EL (cell line): ENCODE measurements at places on chromosomes 7 and 10.

- DNase-seq: no peak
Observed at GRCh38 chr7:133020496-133020895, 61.4 kb downstream of the CHCHD3 start.

DNA sequence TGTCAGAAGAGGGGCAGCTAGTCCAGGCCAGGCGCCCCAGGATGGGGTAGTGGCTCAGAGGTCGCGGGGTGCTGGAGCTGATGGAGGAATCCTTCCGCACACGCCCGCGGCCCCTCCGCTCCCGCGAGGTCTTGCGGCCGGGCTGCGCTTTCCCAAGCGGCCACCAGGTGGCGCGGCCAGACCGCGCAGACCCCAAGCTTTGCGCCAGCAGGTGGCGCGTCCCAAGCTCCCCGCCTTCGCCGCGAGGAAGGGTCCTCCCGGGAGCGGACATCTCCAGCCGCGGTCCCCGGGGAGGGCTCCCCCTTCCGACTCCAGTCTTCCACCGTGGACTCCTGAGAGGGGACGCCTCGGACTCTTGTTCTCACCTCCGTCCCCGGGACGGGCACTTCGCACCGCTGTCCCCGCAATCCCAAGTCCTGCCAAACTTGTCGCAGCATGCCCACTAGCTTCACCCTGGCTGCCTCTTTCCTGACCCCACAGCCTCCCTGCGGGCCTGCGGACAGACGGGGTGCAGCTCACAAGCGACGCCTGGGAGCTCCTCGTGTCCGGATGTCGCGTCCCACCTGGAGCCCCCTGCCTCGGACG, 19.4 kb downstream of the KCNK18 start:
- DNase-seq: peak; percentile 58

GRCh38 chr10:11856089-11856488, 32.9 kb downstream of the PROSER2 start:
- no peak for DNase-seq

DNA sequence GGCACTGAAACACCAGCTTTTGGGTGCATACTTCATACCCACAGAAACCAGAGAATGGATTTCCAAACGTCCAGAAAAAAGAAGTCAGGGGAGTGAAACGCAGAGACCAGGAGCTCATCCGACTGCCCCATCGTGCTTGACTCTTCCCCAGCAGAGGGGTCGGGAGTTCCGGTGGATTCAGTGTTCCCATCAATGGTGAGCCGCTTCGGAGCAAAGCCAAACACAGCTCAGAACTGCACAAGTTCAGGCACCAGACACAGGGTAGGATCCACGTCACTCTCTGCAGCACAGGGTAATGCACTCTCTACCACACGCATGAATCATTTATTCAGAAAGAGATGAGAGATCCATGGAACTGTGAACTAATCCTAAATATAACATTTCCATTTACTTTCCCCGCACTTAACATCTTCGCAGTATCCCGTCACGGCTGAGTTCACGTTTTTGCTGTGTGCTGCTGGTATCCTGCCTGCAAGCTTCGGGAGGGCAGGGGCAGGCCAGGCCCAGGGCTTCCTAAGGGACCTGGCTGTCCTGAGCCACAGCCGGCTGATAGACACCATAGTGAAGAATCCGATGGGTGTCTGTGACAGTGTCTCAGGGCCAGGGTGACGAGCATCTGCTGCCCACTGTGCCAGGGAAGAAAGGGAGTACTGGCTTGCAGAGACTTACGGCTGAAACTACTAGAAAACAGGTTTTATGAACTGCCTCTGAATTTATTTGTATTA, 545.3 kb downstream of the PTPRN2 start:
- no peak for DNase-seq

GRCh38 chr7:123417580-123417979, 116.8 kb downstream of the IQUB start:
- DNase-seq: no peak

DNA sequence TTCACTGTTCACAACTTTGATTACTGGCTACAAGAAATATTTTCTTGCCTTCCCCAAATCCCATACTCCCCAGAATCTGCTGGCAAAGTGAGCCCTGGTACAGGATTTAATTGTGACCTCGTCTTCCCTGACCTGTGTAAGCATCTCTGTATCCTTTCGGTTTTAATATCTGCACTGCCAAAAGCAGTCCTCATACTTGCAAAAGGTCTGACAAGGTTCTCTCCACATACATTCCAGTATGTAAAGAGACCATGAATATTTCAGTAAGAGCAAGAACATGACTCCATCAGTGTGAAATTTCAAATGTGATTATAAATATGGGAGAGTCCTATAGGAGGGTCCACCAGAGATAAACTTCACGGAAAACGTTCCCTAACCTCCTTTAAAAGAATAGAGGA, 134.0 kb upstream of the TCF7L2 start:
- no peak for DNase-seq

DNA sequence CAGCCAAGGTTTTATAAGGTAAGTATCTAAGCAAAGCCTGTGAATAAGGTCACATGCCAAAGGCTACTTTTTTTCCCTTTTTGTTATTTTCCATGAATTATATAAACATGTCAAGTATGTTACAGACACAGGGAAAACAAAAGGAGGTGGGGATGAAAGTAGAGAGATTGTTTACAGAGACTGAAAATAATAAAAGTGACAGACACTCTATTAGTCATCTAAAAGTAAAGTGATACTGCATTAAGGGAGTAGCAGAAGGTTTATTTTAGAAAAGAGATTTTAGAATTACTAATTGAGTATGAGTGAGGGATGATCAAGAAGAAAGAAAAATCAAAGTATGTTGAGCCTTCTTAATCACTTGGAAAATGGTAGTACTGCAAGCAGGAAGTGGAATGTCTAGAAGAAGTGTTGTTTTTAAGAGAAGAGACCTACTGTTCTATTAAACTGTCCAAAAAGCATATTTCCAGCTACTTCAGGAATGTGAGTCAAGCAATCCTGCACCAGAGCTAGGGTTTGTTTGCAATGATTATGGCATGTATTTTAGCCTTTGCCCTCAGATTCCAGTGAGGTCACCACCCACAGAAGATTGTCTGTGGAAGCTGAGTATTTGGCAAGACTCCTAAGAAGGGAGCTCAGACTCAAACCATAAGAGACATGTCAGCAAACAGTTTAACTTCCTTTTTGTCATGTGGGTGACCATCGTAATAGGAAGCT, 177.9 kb upstream of the PLXDC2 start:
- DNase-seq: peak; percentile 90

DNA sequence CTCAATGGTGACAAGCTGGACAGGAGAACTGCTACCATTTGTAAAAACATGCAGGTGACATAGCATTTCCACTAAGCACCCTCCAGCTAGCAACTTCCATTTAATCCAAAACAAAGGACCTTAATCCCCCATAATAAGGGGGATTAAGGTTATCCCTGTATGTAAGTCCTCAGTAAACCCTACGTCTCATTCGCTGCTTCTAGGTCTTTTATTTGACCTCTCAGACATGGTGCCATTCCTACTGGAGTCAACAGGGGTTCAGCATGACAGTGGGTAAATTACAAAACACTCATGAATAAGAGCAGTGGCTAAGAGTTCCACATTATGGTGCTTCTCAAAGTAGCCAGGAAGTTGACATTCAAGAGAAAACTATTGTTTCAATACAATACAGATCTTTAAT, 121.8 kb upstream of the CAV2 start:
- DNase-seq: no peak

DNA sequence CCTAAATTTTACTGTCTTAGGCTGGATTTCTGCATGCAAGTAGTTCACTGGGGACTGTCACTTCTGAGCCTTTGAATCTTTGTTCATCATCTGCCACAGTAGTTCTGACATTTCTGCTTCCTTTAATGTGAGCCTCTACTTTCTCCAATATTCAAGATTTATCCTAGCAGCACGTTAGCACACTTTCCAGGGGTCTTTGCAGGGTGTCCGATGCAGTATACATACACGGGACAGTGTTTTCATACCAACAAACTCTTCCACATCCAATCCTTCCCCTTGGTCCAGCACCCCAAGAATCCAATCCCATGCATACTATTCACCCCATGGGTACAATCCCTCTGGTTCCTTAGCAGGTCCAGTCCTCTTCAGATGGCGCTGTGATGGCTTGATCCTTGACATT, 22.7 kb upstream of the NPTX2 start:
- DNase-seq: no peak

GRCh38 chr7:44155191-44156185, 14.4 kb upstream of the MYL7 start:
- DNase-seq: no peak

DNA sequence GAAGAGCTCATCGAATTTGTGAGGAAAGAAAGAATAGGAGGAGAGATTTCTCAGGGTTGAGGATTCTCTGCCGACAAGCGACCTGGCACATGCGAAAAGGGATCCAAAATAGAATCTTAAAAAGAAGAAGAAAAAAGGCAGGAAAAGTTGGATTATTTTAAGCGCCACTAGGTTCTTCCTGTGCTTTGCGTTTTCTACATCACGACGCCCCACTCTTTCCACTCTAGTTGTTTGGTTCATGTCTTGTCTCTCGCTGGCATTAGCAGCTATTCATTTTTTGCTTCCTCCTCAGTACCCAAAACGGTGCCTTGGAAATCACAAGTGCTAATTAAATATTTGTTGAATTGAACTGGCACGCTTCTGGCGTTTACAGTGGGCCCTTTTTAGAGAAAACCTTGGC, 674 bp upstream of the FRA10AC1 start:
- DNase-seq: peak; percentile 17

DNA sequence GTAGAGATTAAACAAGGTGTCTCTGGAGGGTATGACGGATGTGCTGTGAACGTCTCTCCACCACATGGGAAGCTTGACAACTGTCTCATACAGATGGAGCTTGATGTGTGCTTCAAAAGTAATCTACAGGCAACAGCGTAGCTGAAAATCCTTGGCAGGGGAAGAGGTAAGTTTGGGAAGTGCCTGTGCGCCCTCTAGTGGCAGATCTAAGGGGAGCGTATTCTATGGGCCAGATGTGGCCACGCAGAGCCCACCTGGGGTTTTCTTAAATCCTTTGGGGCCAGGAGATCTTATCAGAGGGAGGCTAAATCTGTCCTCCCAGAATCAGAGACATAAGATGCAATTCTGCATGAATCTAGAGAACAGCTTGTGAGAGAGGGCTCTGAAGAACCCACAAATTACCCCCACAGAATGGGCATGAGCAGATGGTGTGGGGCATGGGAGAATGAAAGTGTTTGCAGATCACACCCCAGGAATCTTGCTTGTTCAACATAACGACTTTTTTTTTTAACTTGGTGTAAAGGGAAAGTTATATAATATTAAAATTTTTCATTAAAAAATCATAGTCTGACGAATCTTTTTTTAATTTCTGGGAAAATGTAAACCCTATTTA, 91.2 kb upstream of the MPP7 start:
- DNase-seq: peak; percentile 69

DNA sequence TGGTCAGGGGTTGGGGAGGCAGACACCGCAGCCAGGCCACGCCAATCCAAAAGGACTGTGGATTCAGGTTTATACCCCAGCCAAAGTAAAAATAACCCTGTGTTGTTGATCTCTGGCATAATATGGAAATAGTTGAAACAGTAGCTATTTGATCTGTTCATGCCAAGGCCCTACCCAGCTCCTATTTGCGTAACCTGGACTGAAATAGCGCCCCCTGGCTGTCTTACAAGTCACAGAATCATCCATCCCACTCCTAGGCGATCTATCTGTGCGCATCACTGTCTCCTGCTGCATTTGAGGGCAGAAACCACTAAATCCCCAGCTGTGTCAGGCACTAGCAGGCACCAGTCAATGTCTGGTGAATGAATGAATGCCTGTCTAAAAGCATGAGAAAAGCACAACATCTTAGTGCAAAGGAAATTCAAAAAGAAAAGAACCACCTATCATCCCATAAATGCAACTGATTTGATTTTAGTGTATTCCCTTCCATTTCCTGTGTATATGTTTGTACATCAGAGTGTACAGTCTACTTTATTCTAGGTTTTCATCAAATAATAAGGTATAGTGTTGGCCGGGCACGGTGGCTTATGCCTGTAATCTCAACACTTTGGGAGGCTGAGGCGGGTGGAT, 160.0 kb downstream of the SLIT1 start:
- peak; percentile 40 for DNase-seq

DNA sequence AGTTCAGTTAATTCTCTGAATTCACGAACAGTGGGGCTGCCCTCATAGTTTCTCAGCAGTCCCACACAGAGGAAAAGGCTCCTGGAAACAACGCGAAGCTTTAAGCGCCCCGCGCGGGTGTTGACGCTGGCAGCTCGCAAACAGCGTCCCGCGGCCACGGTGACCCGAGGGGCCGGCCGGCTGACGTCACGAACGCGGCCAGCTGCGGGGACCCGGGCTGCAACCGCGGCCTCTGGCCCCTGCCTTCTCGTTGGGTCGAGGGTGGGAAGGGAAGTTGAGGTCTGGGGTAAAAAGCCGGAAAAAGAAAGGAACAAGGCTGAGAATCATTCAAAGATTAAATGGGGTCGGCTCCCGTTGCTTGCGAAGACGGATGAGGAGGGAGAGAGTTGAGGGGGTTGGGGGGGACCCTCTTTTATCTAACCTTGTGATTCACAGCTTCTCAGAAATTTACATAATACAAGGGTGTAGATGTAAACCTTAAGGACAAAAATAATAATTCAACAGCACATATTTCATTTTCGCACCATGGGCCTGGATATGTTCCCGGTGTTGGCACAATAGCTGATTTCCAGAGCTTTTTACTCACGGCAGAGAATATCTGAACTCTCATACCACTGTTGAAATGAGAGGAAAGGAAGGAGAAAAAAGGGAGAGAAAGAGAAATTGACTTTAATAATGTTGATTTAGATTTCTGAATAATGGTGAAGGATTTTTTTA, 7.3 kb upstream of the FEZF1 start:
- DNase-seq: no peak

- DNase-seq: no peak
Observed at GRCh38 chr10:105615715-105616365, 974.8 kb downstream of the SORCS3 start.

GRCh38 chr7:12062062-12062461, 149.0 kb upstream of the TMEM106B start:
- peak; percentile 2 for DNase-seq

GRCh38 chr10:121591186-121591585, 7.1 kb downstream of the FGFR2 start:
- no peak for DNase-seq

DNA sequence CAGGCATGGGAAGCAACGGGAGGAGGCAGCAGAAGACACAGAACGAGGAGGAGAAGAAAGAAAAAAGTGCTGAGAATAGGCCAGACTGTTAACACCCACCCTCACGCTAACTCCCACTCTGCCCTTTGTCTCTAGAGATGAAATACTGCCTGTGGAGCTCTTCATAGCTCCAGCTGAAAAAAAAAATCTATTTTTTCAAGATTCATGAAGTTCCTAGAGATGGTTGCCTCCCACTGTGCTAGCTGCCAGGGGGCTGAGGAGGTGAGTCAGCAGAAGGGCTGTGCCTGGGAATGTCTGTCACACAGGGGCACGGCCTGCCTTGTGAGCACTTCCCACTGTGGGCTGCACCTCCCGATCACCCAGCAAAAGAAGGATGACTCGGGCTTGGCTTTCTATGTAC, 144.5 kb downstream of the RNF216 start:
- peak; percentile 87 for DNase-seq

DNA sequence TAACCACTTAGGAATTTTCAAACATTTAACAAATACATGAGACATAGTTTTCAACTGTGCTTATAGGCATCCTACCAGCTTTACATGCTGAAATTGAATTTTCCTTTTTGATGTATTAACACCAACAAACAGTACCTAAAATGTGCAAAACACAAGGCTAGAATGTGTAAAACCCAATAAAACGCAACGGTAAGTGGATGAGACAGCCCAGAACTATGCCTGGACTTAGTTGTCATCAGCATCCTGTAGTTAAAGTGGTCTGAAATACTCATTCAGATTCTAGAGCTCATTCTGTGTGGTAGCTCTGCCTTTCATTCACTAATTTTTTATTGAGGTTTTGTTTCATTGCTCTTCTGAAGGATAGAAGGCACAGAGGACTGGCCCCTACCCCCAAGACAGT, 137.1 kb downstream of the BMPER start:
- peak; percentile 73 for DNase-seq
